ENCODE measurements at places on chromosomes 6 and 20.

DNA sequence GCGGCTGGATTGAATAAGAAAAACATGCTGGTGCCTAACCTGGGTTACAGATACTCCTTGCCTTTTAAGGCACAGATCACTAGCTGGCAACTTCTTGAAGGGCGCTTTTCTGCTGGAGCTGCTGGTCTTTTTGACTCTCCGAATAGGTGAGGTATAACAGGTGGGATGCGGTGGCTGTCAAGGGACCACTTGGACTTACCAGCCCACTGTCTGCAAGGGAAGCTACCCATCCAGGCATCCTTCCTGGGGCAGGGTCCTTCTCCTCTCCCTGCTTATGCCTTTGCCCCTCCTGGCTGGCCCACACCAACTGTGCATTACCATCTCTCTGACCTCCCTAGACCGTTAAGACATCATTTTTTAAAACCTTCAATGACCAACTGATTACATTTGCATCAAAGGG lies 57.4 kb downstream of the NPEPL1 start:
- DNase-seq: no peak

DNA sequence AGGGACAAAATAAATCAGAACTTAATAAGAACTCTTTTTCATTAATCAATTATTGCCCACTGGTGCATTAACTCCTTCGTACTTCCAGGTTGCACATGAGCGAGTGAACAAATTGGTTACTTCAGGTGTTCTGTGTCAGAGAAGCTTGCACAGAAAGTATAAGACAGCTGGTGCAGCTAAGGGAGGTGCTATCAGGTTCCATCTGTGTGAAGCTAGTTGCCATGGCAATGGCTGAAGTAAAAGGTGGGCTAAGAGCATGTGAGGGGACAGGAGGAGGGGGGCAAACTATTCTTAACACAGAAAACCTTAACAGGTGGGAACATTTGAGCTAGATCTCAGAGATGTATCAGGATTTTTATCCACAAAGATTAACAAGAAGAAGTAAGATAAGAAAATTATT lies 81.6 kb downstream of the MANEA start:
- no peak for DNase-seq

DNA sequence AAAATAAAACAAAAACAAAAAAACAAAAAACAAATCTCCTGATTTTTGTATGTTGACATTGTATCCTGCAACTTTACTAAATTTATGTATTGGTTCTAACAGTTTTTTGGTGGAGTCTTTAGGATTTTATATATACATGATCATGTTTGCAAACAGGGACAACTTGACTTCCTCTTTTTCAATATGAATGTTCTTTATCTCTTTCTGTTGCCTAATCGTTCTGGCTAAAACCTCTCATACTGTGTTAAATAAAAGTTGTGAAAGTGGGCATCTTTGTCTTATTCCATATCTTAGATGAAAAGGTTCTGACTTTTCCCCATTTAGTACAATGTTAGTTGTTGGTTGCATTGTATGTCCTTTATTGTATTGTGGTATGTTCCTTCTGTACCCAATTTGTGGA lies 261.7 kb upstream of the NOX3 start:
- no peak for DNase-seq

DNA sequence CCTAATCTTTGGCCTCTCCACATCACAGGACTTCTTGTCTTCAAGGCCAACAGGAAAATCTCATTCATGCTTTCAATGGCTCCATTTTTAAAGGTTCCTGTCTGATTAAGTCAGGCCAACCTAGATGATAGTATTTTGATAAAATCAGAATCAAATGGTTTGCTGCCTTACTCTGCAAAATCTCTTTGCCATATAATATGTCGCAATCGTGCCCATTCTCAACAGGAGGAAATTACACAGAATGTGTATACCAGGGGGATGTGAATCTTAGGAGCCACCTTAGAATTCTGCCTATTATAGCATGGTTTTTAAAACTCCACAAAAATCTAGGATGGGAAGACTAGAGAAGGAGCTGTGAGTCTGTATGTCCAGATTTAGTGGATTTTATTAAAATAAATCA lies 612.9 kb upstream of the MAN1A1 start:
- DNase-seq: no peak

DNA sequence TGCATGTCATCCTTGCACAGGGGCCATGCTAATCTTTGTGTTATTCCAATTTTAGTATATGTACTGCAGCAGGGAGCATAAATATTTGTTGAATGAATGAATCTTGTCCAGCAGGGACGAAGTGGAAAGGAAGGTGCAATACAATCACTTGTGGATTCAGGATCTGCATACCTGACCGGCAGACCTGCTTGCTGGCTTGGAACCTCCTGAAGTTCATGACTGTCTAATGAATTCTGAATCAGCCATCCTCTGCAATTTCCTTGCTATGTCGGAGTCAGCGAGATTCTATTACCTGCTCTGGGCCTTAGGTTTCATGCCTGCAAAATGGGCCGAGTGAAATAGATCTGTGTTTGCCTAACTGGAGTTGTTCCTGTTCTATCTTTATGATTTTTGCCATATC lies 17.4 kb upstream of the NCOA3 start:
- DNase-seq: no peak

DNA sequence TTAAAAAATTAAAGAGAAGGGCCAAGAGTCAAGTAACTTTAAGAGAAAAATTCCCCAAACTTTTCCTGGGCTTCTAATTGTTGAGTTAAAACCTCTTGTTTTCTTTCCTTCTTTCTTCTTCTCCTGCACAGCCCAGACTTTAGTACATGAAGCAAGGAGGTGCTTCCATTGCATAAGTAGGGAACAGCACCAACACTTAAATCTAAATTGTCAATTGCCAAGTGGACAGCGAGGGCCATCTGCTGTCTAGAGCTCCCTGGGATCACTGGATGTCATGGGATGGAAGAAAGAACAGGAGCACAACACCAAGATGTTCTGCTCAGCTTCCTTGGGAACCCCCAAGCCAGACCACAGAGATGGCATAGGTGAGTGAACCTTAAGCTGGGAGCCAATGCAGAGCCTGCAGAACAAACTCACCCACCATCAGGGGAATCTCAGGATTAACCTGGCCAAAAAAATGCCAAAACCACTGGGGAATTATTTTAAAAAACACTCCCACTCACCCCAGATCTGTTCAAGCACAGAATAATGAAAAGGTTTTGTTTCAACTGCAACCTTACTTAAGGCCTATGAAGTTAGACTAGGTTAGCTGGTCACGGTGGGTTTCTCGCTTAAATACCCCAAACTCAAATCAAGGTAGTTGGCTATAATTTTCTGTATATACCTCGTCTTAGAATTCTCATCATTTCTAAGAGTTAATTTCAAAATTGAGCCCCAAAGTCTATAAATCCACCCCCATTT lies 67.8 kb downstream of the TNFRSF21 start:
- DNase-seq: no peak

DNA sequence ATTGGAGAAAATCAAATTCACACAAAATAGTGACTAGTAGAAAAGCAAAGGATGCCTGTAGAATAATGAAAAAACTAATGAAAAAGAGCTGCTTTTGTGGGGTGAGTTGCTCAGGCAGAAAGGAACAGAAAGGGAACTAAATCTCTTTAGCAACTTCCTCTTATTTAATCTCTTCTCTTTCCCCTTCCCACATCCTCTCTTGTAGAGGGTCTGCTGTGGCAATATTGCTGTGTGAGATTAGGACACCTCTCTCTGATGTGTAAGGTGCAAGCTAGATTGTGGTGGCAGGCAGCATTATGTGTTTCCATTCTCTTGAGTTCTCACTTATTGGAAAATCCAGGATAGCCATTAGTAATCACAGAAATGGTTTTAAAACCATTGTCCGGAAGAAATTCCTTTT lies 49.7 kb downstream of the SYNE1 start:
- DNase-seq: no peak

GRCh38 chr6:147750413-147750812 lies 241.9 kb downstream of the SAMD5 start:
- no peak for DNase-seq

- DNase-seq: no peak
Observed at GRCh38 chr6:143195349-143195845, 134.7 kb downstream of the AIG1 start.

GRCh38 chr6:149233056-149233715 lies 84.3 kb upstream of the TAB2 start:
- DNase-seq: peak; percentile 50

Measured in stimulated activated CD4-positive, alpha-beta T cell treated with anti-CD3 and anti-CD28 coated beads, Interleukin-15, amount 100 ng/mL, for 48 hours (primary cell).